ENCODE measurements at places on chromosomes 16 and 17. TPM values are rescaled to one million over a fixed set of nuclear protein-coding genes. Genes with fewer than 3 reads are reported as not detected.
A peak's percentile ranks its signal among the peaks of the same experiment; 100 is the strongest.

Gene YPEL2
- total RNA-seq = 5.4 TPM

Gene MYH2
- not detected for total RNA-seq

- peak overlapping the region; percentile 90 for H3K4me3 ChIP-seq
- peak; percentile 68 for DNase-seq
- peak overlapping the region; percentile 76 for H3K27ac ChIP-seq
- H3K27me3 ChIP-seq = peaks cover 3% of the 10 kb centered on the region
- peaks cover 24% of the 10 kb centered on the region for H3K4me1 ChIP-seq
Observed at GRCh38 chr17:59331929-59332748, 684 bp downstream of the YPEL2 start.

Gene HOXB8
- total RNA-seq = not detected

DNA sequence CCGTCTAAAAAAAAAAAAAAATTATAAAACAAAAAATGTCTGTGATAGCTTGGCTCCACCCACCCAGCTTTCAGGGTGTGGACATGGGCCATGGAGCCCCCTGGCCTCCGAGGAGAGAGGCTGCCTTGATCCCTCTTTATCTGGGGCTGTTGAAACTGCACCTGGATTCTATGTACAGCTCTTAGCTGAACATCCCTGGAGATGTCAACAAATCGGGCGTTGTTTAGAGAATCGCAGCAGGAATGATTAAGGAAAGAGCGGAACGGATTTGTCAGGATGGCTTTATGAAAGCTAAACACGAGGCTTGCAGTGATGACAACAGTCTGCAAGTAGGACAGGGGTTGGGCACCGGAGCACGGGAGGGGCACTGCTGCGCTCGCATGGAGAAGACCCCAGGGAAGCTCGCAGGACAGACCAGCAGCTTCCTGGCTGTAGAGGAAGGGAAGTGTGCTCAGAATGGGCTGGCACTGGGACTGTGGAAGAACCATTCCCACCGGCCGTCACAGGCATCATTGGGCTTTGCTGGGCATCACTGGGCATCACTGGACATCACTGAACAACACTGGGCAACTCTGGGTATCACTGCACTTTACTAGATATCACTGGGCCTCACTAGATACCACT is 195.8 kb upstream of the FOXF1 start:
- peaks cover 14% of the 10 kb centered on the region for H3K27me3 ChIP-seq
- H3K4me3 ChIP-seq = no peak overlapping the region
- H3K27ac ChIP-seq = no peak overlapping the region
- no peaks in the 10 kb centered on the region for H3K36me3 ChIP-seq
- DNase-seq = no peak
- no peaks in the 10 kb centered on the region for H3K4me1 ChIP-seq

GRCh38 chr17:17017343-17018014 is 24.8 kb upstream of the MPRIP start:
- no peaks in the 10 kb centered on the region for H3K27me3 ChIP-seq
- H3K36me3 ChIP-seq = no peaks in the 10 kb centered on the region
- peak overlapping the region; percentile 39 for H3K27ac ChIP-seq

Data from natural killer cell treated with Interleukin-12 subunit alpha and Interleukin-12 subunit beta and Interleukin-15 and Interleukin-18, amount 100 ng/mL, for 72 hours (primary cell).